ENCODE measurements at places on chromosomes 7 and 10.

DNA sequence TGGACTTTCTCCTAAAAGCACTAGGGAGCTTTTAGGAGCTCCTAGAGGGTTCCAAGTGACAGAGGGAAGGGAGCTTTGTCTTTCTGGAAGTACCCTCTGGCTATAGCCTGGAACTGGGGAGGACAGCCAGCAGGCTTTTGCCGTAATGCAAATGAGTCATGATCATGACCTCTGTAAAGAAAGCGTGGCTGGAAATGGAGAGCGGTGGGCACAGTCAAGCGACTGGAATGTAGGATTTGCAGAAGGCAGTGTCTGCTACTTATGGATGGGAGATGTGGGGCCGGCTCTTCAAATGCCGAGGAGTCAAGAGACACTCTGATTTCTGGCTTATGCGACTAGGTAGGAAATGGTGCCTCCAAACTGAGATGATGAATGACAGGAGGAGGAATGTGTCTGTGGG is 34.6 kb upstream of the PLPP4 start:
- DNase-seq = peak; percentile 82

DNA sequence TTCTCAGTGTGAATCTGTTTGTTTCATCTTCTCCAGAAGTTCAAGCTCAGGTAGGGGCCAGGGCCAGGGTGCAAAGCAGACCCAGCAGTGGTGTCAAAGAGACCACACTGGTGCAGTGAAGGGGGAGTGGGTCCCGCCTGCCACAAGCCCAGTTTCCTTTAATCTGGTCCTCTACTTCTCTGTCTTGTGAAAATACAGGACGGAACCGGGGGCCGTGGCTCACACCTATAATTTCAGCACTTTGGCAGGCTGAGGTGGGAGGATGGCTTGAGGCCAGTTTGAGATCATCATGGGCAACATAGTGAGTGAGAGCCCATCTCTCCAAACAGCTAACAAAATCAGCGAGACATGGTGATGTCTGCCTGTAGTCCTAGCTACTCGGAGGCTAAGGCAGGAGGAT is 109.0 kb downstream of the SLIT1 start:
- no peak for DNase-seq

- DNase-seq = no peak
Measured at GRCh38 chr10:35035606-35036005, 54.5 kb downstream of the CUL2 start.

DNA sequence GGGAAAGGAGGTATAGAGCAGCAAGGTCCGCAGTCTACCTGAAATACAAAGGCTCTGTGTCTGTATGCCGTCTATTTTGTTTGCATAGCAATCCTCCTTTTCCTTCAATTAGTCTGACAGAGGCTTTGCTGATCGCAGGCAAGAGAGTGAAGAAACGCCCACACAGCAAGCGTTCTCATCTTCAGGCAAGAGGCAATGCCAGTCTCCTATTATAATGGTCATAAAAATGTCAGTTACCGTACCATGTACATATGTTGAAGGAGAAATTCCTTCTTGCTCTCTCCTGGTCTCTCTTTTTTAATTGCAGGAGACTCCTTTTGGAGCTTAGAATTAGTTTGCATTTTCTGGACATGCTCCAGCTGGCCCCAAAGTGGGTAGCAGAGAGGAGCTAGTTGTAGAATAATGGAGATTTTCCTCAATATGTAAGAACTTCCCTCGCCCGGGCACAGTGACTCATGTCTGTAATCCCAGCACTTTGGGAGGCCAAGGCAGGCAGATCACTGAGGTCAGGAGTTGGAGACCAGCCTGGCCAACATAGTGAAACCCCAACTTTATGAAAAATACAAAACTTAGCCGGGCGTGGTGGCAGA is 139.5 kb downstream of the PFKFB3 start:
- no peak for DNase-seq

GRCh38 chr7:142698429-142698828 is 50.8 kb upstream of the PRSS1 start:
- no peak for DNase-seq

GRCh38 chr7:71509381-71509780 is 377.4 kb downstream of the GALNT17 start:
- DNase-seq = no peak

GRCh38 chr7:17326378-17326777 is 27.9 kb downstream of the AHR start:
- no peak for DNase-seq

DNA sequence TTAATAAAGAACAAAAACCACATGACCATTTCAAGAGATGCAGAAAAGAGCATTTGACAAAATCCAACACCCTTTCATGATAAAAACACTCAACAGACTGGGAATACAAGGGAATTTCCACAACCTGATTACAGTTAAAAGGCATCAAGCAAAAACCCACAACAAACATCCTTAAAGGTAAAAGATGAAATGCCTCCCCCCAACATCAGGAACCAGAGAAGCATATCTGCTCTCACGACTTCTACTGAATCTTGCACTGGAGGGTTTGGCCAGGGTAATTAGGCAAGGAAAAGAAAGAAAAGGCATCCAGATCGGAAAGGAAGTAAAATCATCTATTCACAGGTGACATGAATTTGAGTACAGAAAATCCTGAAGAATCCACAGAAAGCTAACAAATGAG is 59.5 kb upstream of the SFMBT2 start:
- no peak for DNase-seq

GRCh38 chr7:157339777-157340677 is 3.2 kb downstream of the DNAJB6 start:
- DNase-seq = peak; percentile 76

DNA sequence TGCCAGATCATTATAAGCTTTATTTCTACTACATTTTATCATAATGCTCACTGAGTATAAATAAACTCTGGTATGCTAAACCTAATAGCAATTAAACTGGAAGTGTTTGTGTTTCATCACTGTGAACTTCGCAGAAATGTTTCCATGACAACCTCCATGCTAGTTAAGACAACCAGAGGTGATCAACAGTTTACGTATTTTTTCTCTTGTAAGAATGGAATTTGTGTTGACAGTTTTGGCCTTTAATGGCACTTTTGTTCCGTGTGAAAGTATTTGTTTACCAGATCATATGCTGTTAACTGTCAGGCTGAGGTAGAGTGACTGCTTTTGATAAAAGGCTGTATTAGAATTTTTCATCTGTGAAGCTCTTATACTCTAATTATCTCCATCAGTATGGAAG is 212.1 kb upstream of the PPP1R3A start:
- DNase-seq = no peak

- peak; percentile 35 for DNase-seq
Measured at GRCh38 chr10:75910032-75910431, 478.6 kb downstream of the LRMDA start.

All from AG20443 (cell line).